ENCODE measurements at places on chromosomes 11 and 22. TPM values are rescaled to one million over a fixed set of nuclear protein-coding genes. Genes with fewer than 3 reads are reported as not detected.

Gene ARCN1
- 118 TPM for total RNA-seq

Gene SLC17A6
- total RNA-seq: not detected

Gene ANO5
- total RNA-seq: 6.1 TPM

DNA sequence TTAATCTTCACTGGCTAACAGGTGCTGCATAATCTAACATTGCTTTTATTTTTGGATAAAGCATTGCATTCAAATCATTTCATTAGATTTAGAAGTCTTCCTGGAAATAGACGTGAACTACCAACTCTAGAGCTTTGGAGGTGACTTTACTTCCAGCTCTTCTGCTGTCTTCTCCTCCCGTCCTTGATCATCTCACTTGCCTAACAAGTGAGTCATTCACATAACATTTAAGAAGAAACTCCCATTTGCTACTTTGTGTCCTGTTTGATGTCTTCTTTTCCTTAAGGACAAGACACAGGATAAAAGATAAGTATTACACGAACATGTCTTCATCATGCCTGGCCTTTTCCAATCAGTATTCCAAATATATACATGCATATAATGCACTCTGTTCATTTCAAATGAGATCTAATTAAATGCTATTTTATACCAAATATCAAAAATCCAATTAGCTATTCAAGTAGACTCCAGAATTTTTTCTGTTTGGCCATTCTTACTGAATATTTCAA is 88.3 kb downstream of the BDNF start:
- H3K4me3 ChIP-seq: no peak overlapping the region
- no peak overlapping the region for H3K27ac ChIP-seq
- no peaks in the 10 kb centered on the region for H3K4me1 ChIP-seq
- H3K27me3 ChIP-seq: no peaks in the 10 kb centered on the region
- no peak for DNase-seq

DNA sequence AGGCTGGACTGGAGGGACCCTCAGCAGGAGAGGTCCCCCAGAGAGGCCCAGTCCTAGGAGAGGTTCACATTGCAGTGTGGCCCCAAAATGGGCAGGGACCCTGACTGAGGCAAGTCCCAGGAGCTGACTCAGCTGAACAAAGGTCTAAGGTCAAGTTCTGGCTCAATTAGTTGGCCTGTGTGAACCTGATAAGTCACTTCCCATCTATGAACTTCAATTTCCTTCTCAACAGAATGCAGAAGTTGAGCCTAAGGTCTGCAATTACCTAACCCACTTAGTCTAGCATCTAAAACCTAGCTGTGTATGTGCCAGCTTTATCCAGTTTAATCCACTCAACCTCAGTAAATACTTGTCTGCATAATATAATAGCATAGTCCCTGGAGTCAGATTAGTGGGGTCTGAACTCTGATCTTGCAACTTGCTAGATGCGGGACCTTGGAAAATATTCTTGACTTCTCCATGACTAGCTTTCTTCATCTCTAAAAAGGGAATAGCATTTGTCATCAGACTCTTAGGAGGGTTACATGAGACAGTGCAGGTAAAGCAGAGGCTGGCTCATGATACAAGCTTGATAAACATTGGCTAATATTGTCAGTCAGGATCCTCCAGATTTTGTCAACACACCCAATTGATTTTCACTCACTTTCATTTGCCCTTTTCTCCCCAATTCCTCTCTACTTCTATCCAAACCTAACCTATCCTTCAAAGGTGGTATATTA is 465.5 kb downstream of the INSC start:
- DNase-seq: no peak
- H3K36me3 ChIP-seq: no peaks in the 10 kb centered on the region
- H3K27ac ChIP-seq: no peak overlapping the region
- no peak overlapping the region for H3K4me3 ChIP-seq
- H3K27me3 ChIP-seq: no peaks in the 10 kb centered on the region

DNA sequence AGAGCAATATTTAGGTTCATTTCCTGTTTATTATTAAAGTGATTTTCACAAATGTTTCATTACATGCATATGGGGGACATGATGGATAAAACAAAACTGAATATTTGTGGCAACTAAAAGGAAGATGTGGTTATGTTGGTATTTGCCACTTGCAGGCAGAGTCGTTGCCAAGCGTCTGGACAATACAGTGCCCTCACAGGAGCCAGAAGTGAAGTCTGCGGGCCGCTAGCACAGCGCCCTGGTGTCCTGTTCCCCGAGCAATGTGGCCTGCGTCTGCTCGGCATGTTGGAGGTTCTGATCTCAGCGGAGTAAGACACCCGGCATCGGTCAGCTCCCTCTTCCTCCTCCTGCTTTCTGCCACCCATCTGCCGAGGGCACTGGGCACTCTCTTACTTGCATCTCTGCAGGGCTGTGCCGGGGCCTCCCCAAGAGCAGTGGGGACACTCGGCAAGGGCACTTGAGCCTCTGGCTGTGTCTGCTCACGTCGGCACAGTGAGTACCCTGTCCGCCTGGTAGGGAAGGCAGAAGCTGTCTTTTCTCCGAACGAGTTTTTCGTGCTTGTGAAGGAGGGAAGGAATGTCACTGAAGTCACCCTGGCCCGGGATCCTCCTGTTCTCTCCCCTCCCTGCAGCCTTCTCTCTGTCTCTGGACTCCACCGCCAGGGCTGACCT is 10.5 kb upstream of the TTLL12 start:
- H3K27ac ChIP-seq: no peak overlapping the region
- no peaks in the 10 kb centered on the region for H3K4me1 ChIP-seq
- no peak for DNase-seq
- H3K4me3 ChIP-seq: no peak overlapping the region
- H3K36me3 ChIP-seq: no peaks in the 10 kb centered on the region

DNA sequence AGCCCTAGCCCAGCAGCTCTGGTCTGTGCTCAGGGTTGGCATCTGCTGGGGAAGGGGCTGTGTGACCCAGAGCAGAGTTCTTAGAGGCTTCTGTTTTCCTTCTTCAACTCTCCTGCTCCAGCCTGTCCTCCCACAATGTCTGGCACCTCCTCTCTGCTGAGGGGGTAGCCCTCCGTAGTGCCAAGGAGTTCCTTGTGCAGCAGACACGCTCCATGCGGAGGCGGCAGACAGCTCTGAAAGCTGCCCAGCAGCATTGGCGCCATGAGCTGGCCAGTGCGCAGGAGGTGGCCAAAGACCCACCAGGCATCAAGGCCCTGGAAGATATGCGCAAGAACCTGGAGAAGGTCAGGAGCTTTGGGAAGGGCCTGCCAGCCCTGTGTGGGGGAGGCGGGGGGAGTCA is 69.3 kb downstream of the CEP164 start:
- no peaks in the 10 kb centered on the region for H3K27me3 ChIP-seq
- DNase-seq: no peak
- no peaks in the 10 kb centered on the region for H3K4me1 ChIP-seq
- H3K36me3 ChIP-seq: peaks cover 10% of the 10 kb centered on the region

DNA sequence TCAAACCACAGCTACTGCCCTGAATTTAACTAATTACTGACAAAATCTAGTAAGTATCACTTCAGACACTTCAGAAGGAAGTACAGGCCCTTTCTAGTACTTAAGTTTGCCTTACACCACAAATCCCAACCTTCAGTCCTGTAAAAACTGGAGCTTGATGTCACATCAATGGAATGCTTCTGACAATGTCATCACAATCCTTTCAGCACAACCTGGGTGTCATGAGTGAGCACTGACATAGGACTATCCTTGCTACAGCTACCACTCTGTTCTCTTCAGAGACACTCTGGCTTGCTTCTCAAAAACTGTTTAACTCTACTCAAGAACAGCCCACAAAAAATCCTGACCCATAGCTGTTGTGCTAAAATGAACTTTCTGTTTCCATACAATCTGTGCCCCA is 108.2 kb downstream of the RRM1 start:
- no peaks in the 10 kb centered on the region for H3K27me3 ChIP-seq
- no peak for DNase-seq
- H3K27ac ChIP-seq: no peak overlapping the region

DNA sequence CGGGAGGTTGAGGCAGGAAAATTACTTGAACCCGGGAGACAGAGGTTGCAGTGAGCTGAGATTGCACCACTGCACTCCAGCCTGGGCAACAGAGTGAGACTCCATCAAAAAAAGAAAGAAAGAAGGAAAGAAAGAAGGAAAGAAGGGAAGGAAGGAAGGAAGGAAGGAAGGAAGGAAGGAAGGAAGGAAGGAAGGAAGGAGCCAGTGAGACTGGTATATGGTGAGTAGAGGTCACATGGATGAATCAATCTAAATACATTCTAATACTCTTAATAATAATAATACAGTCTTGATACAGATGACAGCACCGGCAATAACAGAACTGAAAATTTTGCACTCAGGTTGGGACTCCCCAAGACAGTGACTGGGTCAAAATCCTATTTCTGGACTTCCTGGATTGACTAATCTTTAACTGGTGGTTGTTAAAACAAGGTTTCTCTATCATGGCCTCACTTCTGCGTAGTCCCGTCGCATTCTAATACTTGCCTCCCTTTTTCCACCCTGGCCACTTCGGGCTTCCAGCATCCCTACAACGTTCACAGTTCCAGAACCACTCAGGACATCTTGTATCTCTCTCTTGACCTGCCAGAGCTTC is 53.5 kb upstream of the EIF3M start:
- peak; percentile 59 for DNase-seq
- no peaks in the 10 kb centered on the region for H3K36me3 ChIP-seq
- peak overlapping the region; percentile 38 for H3K27ac ChIP-seq
- no peaks in the 10 kb centered on the region for H3K27me3 ChIP-seq
- H3K4me1 ChIP-seq: peaks cover 12% of the 10 kb centered on the region
- no peak overlapping the region for H3K4me3 ChIP-seq

DNA sequence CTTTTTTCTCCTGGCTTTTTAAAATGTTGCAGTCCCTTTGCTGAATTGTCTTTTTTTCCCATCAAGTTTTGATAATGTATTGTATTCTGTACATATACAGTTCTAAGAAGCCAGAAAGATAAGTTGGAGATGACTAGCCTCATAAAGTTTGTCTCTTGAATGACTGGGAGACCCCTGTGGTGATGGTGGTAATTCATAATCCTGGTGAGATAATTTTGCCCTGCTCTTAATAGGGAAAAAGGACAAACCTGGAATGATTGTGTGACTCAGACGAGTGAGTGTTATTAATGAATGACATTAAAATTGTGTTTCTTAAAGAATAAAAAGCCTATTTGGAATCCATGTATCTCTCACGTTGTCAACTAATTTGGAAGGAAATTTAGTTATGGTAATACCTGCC is 1.2 kb downstream of the HIKESHI start:
- H3K4me3 ChIP-seq: peak overlapping the region; percentile 87
- H3K36me3 ChIP-seq: no peaks in the 10 kb centered on the region
- DNase-seq: no peak
- no peaks in the 10 kb centered on the region for H3K27me3 ChIP-seq
- H3K4me1 ChIP-seq: 0 out of 2 replicates have a peak, but pooled peaks cover 3% of the 10 kb centered on the region

GRCh38 chr11:28836285-28837081 is 728.3 kb downstream of the METTL15 start:
- H3K4me1 ChIP-seq: no peaks in the 10 kb centered on the region
- DNase-seq: no peak
- no peaks in the 10 kb centered on the region for H3K36me3 ChIP-seq

GRCh38 chr11:134398079-134398444 is 14.0 kb downstream of the B3GAT1 start:
- no peaks in the 10 kb centered on the region for H3K36me3 ChIP-seq
- no peak overlapping the region for H3K4me3 ChIP-seq
- no peaks in the 10 kb centered on the region for H3K4me1 ChIP-seq
- DNase-seq: no peak

GRCh38 chr11:18737642-18738041 is 11.7 kb upstream of the IGSF22 start:
- H3K27ac ChIP-seq: no peak overlapping the region
- no peak for DNase-seq
- no peaks in the 10 kb centered on the region for H3K4me1 ChIP-seq
- no peaks in the 10 kb centered on the region for H3K36me3 ChIP-seq

GRCh38 chr22:48152916-48153315 is 1390.5 kb downstream of the TBC1D22A start:
- H3K4me3 ChIP-seq: no peak overlapping the region
- H3K4me1 ChIP-seq: no peaks in the 10 kb centered on the region
- H3K27ac ChIP-seq: no peak overlapping the region

DNA sequence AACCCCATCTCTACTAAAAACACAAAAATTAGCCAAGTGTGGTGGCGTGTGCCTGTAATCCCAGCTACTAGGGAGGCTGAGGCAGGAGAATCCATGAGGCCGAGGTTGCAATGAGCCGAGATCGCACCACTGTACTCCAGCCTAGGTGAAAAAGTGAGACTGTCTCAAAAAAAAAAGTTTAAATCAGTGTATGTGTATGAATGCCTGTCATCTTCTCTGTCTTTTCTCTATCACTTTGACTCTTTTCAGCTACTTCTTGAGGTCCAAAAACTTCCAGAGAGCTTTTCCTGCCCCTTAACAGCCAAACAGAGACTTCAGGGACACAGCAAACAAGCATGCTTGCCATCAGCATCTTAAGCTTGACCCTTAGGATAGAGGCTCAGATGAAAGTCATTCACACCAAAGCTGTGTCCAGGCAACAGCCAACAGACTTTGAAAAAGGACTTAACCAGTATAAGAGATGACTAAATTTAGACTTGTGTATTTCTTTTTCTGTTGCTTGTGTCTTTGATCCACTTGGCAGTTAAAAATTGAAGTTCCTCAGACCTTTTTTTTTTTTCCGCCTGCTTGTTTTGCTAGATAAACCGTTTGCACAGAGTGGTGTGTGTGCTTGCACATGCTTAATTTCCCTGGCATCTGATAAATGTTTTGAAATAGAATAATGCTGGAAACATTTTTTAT is 151.9 kb downstream of the DBX1 start:
- no peak overlapping the region for H3K4me3 ChIP-seq
- H3K36me3 ChIP-seq: no peaks in the 10 kb centered on the region
- H3K27ac ChIP-seq: no peak overlapping the region
- H3K4me1 ChIP-seq: no peaks in the 10 kb centered on the region
- DNase-seq: no peak

- DNase-seq: no peak
- H3K27ac ChIP-seq: no peak overlapping the region
- no peak overlapping the region for H3K4me3 ChIP-seq
- no peaks in the 10 kb centered on the region for H3K4me1 ChIP-seq
- H3K27me3 ChIP-seq: peaks cover 3% of the 10 kb centered on the region
- H3K36me3 ChIP-seq: no peaks in the 10 kb centered on the region
These were observed 11.0 kb downstream of the CHST1 start for GRCh38 chr11:45654231-45655011.

GRCh38 chr11:110972640-110973039 is 260.4 kb upstream of the ARHGAP20 start:
- H3K4me3 ChIP-seq: no peak overlapping the region
- no peak overlapping the region for H3K27ac ChIP-seq
- no peaks in the 10 kb centered on the region for H3K36me3 ChIP-seq
- no peaks in the 10 kb centered on the region for H3K27me3 ChIP-seq
